Activated CD4-positive, alpha-beta T cell treated with anti-CD3 and anti-CD28 coated beads for 36 hours (primary cell): ENCODE measurements at places on chromosomes 16 and 17. TPM values are rescaled to one million over a fixed set of nuclear protein-coding genes. Genes with fewer than 3 reads are reported as not detected.

GRCh38 chr17:13584701-13585080 is 17.0 kb downstream of the HS3ST3A1 start:
- H3K4me1 ChIP-seq = no peaks in the 10 kb centered on the region
- no peaks in the 10 kb centered on the region for H3K36me3 ChIP-seq
- no peak for DNase-seq

DNA sequence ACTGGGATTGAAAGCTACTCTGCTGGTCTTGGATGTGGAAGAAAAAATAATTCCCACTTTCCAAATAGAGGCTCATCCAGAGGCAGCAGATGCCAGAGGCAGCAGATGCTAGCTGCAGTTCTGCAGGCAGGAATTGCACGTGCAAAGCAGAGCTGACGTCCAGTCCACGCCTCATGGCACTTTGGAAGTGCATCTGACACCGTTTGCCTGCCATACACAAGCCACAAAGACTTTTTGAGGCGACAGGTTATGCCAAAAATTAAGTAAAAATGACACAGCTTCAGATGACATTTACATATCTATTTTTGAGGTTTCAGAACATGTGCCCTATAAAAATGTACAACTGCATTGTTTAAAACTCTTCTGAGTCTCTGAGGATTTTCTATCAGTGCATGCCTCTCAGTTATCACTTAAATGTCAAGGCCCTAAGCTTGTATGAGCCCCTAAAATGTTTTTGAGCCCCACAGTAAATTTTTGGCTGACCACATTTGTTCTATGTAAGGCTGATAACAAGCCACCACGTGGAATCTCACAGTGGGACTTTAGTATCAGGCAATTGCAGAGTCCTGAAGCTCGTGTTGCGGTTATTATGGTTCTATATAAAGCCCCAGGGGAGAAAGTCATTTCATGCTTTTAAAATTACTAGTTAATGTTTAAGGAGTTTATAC is 239.2 kb downstream of the PRKCA start:
- DNase-seq = no peak
- no peaks in the 10 kb centered on the region for H3K27me3 ChIP-seq
- H3K36me3 ChIP-seq = peaks cover 20% of the 10 kb centered on the region

Gene BIRC5
- 107 TPM for total RNA-seq

Gene ARHGAP44
- total RNA-seq = 0.55 TPM

GRCh38 chr17:57419940-57420550 is 163.7 kb downstream of the MSI2 start:
- H3K36me3 ChIP-seq = peaks cover 13% of the 10 kb centered on the region
- DNase-seq = no peak
- no peak overlapping the region for H3K27ac ChIP-seq
- H3K4me1 ChIP-seq = peaks cover 43% of the 10 kb centered on the region

Gene SLFN13
- total RNA-seq = 22.5 TPM

DNA sequence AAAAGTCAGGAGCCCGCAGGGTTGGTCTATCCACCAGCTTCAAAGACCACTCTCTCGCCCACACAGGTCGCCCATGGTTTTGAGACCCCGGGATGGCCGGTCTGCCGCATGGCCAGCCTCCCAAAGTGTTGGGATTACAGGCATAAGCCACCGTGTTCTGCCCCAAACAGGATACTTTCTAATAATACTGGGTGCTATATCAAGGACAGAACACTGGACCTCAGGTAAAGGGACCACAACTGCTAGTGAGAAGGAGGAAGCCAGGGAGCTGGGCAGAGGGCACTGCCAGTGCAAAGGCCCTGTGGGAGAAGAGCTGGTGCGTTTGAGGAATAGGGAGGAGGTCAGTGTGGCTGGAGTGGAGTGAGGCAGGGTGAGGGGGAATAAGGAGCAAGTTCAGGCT is 34.1 kb downstream of the IL21R start:
- peaks cover 20% of the 10 kb centered on the region for H3K4me1 ChIP-seq
- H3K36me3 ChIP-seq = peaks cover 87% of the 10 kb centered on the region
- no peak overlapping the region for H3K4me3 ChIP-seq
- no peak overlapping the region for H3K27ac ChIP-seq
- H3K27me3 ChIP-seq = no peaks in the 10 kb centered on the region

Gene KRT40
- total RNA-seq = not detected

GRCh38 chr17:21377705-21378396 is 1.7 kb downstream of the KCNJ12 start:
- DNase-seq = no peak
- H3K27ac ChIP-seq = no peak overlapping the region

- H3K27ac ChIP-seq = no peak overlapping the region
- no peaks in the 10 kb centered on the region for H3K36me3 ChIP-seq
- H3K27me3 ChIP-seq = peaks cover 2% of the 10 kb centered on the region
Observed at GRCh38 chr17:77943971-77944370, 14.5 kb upstream of the TNRC6C start.

Gene TBC1D3K
- total RNA-seq = not detected

- no peak for DNase-seq
- H3K27me3 ChIP-seq = no peaks in the 10 kb centered on the region
- H3K4me1 ChIP-seq = peaks cover 7% of the 10 kb centered on the region
- no peak overlapping the region for H3K27ac ChIP-seq
- H3K4me3 ChIP-seq = no peak overlapping the region
Observed at GRCh38 chr17:39543664-39544063, 64.1 kb downstream of the NEUROD2 start.

- DNase-seq = no peak
- no peaks in the 10 kb centered on the region for H3K4me1 ChIP-seq
- no peak overlapping the region for H3K27ac ChIP-seq
- no peaks in the 10 kb centered on the region for H3K36me3 ChIP-seq
- no peaks in the 10 kb centered on the region for H3K27me3 ChIP-seq
- H3K4me3 ChIP-seq = no peak overlapping the region
Observed at GRCh38 chr17:11330006-11330405, 89.0 kb downstream of the SHISA6 start.

GRCh38 chr17:12867726-12868125 is 78.4 kb downstream of the ARHGAP44 start:
- DNase-seq = no peak
- H3K27me3 ChIP-seq = no peaks in the 10 kb centered on the region
- H3K27ac ChIP-seq = no peak overlapping the region
- H3K4me3 ChIP-seq = no peak overlapping the region
- no peaks in the 10 kb centered on the region for H3K4me1 ChIP-seq

GRCh38 chr16:30980023-30980371 is 5.0 kb upstream of the HSD3B7 start:
- no peak overlapping the region for H3K27ac ChIP-seq
- H3K36me3 ChIP-seq = peaks cover 28% of the 10 kb centered on the region
- no peak for DNase-seq

- peaks cover 21% of the 10 kb centered on the region for H3K36me3 ChIP-seq
- peak overlapping the region; percentile 98 for H3K4me3 ChIP-seq
- H3K27me3 ChIP-seq = no peaks in the 10 kb centered on the region
- peak overlapping the region; percentile 5 for H3K27ac ChIP-seq
- H3K4me1 ChIP-seq = peaks cover 65% of the 10 kb centered on the region
Observed at GRCh38 chr17:74776990-74777389, 845 bp upstream of the NAT9 start.
